Articular chondrocyte of knee joint (primary cell): ENCODE measurements at places on chromosomes 3 and 15. TPM values are rescaled to one million over a fixed set of nuclear protein-coding genes. Genes with fewer than 3 reads are reported as not detected.

Gene CASR
- total RNA-seq: not detected in 2 replicates

Gene LNP1
- total RNA-seq: 4.7 and 5.1 TPM in 2 replicates

Gene TMEM202
- total RNA-seq: not detected in 2 replicates

Gene TMED3
- total RNA-seq: 128 and 131 TPM in 2 replicates

Gene CLDN1
- 0.26 and 2.7 TPM in 2 replicates for total RNA-seq

Gene INSYN1
- total RNA-seq: 4.3 and 6.4 TPM in 2 replicates

Gene CRYGS
- total RNA-seq: 1.6 and 1.8 TPM in 2 replicates

Gene ROBO1
- 39.1 and 44.1 TPM in 2 replicates for total RNA-seq

Gene ASB14
- total RNA-seq: under 0.01 and 0.11 TPM in 2 replicates

Gene PAQR5
- 0.13 and 4.8 TPM in 2 replicates for total RNA-seq

Gene KLHL40
- not detected in 2 replicates for total RNA-seq

Gene WDR72
- not detected in 2 replicates for total RNA-seq

Gene PCCB
- 37.3 and 60.5 TPM in 2 replicates for total RNA-seq

Gene MAP6D1
- 1.3 and 1.9 TPM in 2 replicates for total RNA-seq

Gene LRRIQ4
- under 0.01 TPM in 1 of 2 replicates, not detected in the other for total RNA-seq
